ENCODE measurements at places on chromosomes 7 and 10.

DNA sequence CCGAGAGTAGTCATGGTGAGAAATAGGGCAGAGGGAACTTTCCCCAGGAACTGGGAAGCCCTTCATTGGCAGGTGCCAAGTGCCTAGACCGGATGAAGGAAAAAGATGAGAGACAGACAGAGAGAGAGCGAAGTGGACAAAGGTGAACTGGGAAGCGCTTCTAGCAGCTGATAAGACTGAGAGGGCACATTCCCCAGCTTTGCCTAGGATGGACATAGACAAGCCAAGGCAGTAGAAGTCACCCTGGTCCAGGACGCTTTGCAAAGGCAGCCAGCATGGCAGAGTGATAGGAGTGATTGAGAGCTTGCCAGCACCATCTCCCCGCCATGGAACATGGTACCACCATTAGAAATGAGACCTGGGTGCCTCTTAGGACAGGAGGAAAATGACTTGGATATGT, 372.8 kb upstream of the MGMT start:
- no peak for DNase-seq

GRCh38 chr10:96390460-96390864, 31.7 kb upstream of the OPALIN start:
- no peak for DNase-seq

DNA sequence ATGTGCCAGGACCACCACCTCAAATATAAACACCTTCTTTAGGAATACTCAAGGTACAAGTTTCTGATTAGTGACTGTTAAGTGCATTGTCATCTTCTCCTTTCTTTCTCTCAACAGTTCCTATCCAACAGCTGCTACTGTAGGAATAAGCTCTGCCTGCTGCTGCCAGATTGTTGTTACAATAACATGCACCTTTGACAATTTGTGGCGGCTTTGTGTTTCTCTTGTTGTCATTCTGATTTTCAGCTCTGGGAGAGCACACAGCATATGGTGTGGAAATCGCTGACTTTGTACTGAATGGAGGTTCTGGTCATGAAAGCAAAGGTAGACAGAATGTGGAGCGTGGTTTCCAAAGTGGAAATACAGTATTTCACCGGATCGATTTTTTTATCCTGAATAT, 182.8 kb downstream of the SEC23IP start:
- no peak for DNase-seq

- DNase-seq: no peak
These were observed 83.9 kb upstream of the NMT2 start for GRCh38 chr10:15252396-15252795.

Measured in MV-4-11 (cell line).